Fibroblast of upper back skin (primary cell): ENCODE measurements at places on chromosomes 1 and 21.

GRCh38 chr1:206513312-206514111, 6.2 kb downstream of the RASSF5 start:
- DNase-seq: peak; percentile 94

DNA sequence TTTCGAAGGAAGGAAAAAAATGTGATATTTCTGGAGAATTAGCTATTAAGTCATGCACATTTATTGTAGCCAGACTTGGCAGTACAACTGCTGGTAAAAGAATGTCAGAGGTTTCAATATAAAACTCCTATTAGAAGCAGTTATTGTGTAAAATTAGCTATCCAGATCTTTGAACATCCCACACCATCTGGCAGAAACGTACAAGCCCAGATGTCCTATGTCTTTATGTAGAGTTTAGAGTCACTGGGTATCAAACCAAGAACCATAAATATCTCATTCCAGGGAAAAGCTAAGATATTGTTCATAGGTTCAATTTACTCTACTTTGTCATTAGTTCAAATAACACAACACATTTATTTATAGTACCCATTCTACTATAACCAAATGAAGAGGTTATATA, 31.4 kb downstream of the OLFM3 start:
- DNase-seq: no peak

GRCh38 chr1:83883979-83884378, 115.0 kb downstream of the TTLL7 start:
- no peak for DNase-seq

DNA sequence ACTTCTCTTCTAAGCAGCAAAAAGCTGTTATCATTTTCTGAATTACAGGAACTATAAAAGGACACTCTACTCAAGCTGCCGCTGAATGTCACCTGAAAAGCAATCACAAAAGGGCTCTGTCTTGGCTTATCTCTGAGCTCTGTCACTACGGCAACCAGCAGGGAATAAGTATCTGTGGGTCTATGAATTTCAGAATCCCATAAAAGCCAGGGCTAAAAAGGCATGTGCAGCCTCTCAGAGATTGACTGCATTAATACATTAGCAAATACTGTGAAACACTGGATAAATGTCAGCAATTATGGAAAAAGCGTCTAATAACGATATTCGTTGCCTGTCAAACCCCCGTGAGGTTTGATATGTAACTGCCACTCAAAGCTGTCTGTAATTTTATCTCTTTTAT, 210.2 kb upstream of the DMRTA2 start:
- DNase-seq: no peak

GRCh38 chr1:19325368-19325957, 13.3 kb downstream of the SLC66A1 start:
- DNase-seq: no peak

GRCh38 chr1:31511848-31512615, 64.3 kb upstream of the TINAGL1 start:
- no peak for DNase-seq

GRCh38 chr1:212669102-212669501, 30.5 kb downstream of the BATF3 start:
- peak; percentile 16 for DNase-seq

GRCh38 chr1:240401731-240402130, 210.2 kb downstream of the GREM2 start:
- no peak for DNase-seq

DNA sequence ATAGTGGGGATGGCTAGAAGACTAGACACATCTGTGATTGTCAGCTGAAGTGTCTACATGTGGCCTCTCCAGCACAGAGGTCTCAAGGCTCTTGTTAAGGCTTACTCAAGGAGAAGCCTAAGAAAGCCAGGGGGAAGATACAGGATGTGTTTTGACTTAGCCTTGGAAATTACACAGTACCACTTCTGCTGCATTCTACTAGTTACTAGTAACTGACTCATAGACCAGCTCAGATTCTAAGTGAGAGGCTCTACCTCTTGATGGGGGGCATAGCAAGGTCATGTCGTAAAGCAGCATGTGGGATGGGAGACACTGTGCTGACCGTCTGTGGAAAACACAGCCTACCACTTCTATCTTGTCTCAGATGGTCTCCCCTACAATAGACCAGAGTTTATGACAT, 99.5 kb downstream of the UBE2U start:
- DNase-seq: peak; percentile 72

- DNase-seq: no peak
These were observed 1621.3 kb upstream of the B3GALT2 start for GRCh38 chr1:194807530-194808220.

DNA sequence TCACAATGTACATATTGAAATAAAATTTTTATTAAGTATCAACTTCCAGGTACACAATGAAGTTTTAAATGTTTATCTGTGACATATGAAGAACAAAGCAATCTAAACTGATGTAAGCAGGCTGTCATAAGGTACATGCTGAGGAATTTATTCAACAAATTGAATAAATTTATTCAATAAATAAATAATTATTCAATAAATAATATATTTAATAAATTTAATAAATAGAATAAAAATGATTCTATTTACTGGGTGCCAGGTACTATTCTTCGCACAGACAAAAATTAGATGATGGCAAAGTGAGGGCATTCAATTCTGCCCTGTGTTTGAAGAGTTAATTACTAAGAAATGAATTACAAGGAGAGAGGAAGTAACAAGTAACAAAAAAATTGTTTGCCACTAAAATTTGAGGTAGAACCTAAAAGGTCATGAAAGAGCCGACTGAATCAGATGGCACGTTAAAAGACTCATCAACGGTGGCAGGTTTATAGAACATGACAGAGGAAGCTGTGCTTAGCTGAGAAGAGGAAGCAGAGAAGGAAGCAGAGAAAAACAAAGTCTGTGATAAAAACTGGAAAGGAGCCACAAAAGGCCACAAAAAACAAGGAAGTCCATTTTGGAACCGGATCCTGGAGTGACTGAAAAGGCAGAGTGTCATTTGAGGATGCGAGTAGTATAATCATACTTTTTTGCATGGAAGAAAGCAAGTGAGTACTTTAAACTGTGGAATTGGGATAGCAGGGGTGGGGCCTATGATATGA, 2.2 kb upstream of the USP24 start:
- no peak for DNase-seq

DNA sequence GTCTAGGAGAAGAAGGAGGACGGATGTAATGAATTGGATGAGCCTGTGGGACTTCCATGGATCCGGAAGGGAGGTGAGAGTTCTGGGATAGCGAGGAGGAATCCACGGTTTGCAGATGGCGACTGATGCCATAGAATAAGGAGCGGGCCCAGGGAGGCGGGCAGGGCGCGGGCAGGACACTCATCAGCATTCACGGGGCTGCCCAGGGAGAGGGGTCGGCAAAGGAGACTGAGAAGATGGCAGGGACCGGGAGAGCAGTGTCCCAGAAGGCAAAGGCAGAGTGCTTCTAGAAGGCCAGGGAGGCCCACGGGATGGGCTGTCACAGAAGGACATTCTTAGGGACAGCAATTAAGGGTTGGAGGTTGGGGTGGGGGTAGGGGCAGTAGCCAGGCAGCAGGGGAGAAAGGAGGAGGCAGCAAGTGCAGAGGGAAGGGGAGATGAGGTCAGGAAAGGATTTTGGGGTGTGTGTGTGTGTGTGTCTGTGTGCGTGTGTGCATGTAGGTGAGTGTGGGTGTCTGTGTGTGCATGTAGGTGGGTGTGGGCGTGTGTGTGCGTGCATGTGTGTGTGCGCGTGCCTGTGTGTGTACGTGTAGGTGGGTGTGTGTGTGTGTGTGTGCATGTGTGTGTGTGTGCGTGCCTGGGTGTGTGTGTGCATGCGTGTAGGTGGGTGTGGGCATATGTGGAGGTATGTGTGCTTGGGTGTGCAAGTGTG, 1.1 kb upstream of the COL8A2 start:
- DNase-seq: no peak

- DNase-seq: no peak
These were observed 166.4 kb downstream of the PSMG1 start for GRCh38 chr21:39016740-39017315.
